ENCODE measurements at places on chromosomes 1 and 21.
A peak's percentile ranks its signal among the peaks of the same experiment; 100 is the strongest.

GRCh38 chr1:72122099-72122880 lies 160.0 kb downstream of the NEGR1 start:
- DNase-seq, result no peak

- DNase-seq, result no peak
Measured at GRCh38 chr1:208280681-208281450, 36.7 kb upstream of the PLXNA2 start.

DNA sequence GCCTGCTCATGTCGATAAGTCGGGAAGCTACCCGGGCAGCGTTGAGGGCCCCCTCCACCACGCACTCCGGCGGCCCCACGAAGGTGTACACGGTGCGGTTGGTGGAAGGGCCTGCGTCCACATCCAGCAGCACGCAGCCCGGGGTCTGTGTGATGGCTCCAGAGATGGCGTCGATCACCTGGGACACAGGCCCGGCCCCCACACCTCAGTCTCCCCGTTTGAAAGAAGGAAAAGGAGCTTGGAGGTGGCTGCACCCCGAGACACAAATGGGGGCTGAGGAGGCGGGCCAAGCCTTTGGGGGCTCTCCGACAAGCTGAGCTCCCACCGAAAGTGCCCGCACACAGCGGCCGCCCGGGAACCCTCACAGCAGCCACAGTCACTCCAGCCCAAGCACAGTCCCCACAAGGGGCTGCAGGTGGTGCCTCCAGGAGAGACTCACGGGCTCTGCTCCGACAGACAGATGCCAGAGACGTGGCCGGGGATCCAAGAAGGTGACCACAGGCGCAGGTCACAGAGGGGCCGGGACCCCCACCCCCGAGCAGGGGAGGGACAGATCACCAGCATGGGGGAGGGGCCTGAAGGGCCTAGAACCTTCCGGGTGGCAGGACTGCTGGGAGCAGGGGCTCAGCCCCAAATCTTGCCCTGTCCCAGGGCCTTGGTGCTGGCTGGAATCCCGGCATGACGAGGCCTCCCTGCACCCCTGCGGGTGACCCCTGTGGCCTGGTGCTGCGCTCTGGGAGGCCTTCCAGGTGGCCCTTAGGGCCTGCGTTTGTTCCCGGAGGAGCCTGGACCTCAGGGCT lies 1.0 kb downstream of the FTCD start:
- no peak for DNase-seq

- no peak for DNase-seq
Measured at GRCh38 chr1:172640111-172640510, 18.8 kb upstream of the FASLG start.

GRCh38 chr1:12142891-12143630 lies 23.7 kb upstream of the TNFRSF1B start:
- no peak for DNase-seq

DNA sequence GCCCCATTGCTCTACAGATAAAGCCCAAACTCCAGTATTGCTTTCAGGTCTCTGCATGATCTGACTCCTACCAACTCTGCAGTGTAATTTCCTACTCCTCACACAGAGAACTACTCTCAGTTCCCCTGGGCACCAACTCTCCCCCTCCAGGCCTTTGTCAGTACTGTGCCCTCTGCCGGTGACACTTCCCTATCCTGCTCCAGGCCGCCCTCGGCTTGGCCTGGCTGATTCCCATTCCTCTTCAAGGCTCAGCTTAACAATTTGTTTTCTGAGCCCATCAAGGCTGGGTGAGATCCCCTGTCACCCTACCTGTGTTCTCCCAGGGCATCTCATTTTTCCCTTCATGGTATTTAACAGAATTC lies 2.6 kb downstream of the SLAMF8 start:
- no peak for DNase-seq

GRCh38 chr1:6976044-6976375 lies 190.8 kb downstream of the CAMTA1 start:
- DNase-seq, result no peak

DNA sequence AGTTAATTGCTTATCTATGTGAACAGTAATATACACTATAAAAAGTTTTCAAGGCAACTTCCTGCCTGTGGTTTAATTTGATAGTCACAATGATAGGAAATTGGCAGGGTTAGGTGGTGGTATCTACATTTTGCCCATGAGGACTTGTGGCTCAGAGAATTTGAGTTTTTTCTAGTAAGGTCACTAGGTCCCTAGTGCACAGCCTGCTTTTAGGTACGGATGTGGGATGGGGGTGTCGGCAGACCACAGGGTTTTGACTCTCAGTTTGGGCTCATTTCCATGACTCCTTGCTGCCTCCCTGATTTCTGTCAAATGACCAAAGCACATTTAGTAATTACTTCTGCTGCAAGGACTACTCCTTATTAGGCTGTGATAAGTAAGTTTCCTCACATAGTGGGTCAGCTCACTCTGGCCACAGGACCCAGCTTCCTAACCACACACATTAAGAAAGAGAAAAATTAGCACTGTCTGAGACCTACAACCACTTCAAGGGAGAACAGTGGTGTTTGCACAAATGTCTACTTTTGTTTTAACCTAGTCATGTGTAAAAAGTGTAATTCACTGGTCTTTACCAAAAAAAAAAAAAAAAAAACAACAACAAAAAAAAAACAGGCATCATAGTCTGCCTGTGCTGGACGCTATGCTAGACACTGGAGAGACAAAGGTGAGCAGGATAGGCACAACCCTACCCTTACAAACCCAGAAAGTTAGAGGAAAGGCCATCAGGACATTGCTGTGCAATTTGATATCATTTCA lies 43.7 kb downstream of the MRPL39 start:
- DNase-seq, result no peak

DNA sequence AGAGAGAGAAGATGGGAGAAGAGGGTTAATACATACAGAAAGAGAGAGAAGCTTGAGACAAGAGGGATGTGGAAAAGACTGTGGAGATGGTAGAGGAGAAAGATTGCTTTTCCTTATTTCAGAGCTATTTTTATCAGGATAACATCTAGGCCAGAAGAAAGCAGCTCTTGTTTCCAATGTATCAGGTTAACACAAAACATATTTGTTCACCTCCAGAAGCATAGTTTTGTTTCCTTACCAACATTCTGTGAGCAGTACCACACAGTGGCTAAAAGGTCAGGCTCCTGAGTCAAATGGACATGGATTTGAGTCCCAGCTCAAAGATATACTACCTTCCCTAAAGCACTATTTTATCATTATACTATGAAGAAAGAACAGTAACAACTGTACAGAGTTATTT lies 185.5 kb downstream of the DUSP10 start:
- no peak for DNase-seq

DNA sequence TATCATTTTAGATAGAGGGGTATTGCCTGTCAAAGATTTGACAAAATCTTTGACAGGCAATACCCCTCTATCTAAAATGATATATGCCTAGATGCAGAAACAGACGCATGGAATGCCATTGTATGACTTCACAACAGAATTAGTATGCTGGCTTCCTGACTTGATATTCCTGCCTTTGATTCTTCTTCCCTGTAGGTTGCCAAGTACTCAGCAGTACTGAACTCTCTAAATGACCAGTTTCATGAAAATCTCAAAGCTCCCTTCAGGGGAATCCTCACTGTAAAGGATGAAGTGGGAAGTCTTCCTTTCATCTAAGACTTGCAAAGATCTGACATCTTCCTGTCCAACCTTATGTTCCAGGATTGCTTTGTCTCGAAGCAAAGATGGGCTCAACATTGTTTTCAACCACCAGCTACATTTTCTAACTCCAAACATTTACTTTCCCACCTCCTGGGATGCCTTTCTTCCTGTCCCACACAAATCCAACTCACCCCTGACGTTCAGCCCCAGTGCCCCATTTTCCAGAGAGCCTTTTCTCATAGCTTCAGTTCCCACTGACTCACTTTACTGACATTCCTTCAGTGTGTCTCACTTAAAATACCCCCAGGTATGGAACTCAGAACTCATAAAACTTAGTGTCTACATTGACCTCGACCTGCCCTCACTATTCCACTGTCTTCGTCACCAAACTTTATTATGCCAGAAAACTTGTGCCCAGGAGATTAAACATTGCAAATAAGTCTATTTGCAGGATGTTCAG lies 67.3 kb upstream of the KCNJ6 start:
- DNase-seq, result no peak

GRCh38 chr1:197787623-197788536 lies 12.6 kb upstream of the DENND1B start:
- no peak for DNase-seq

DNA sequence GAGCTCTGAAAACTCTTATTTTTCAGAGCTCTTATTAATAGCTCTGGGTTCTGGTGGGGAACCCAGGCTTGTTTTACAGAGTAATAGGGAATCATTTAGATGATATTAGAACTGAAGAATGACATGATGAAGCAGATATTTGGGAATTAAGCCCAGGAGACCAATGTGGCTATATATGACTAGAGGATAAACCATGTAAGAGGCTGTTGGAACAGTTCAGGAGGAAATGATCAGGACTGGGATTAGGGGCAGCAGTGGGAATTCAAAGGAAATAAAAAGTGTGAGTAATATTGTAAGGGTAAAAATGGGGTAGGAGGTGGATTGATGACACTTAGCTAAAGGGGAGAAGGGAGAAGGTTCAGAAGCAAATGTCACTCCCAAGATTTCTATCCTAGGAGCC lies 58.6 kb downstream of the GIPC2 start:
- DNase-seq, result peak; percentile 46

Measured in NCI-H226 (cell line).